ENCODE measurements at places on chromosomes 7 and 10.

DNA sequence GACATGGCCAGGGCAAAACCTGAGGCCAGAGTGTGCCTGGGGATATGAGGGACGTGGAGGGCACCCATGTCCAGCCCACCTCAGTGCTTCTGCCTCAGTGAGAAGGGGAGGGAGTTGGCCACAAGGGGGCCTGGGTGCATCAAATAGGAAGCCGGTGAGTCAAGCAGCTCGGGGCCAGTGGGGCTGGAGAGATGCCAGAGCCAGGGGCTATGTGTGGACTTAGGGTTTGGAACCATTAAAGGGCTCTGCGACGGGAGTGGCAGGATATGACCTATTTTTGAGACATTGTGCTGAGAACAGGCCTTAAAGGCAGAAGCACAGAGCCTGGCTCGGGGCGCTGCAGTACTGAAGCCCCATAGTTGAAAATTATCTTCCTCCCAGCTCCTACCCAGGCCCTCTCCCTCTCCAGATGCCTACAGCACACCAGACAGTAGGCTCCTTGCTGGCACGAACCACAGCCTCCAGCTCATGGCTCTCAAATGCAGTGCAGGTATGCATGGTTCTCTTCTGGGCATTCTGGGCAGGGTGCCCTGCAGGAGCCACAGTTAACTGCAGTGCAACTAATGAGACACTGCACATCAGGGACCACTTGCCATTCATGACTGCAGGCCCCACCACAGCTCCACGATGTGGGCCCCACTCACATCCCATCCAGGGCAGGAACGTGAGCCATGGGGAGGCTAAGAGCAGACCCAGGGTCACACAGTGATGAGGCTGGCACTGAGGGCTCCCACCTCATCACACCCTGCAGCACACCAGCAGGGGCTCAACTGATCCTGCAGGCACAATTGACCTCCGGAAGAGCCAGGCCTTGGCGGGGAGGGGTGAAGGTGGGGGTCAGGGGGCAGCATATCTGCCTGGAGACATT is 7.2 kb upstream of the PGAM2 start:
- peak; percentile 52 for DNase-seq

- DNase-seq: no peak
Measured at GRCh38 chr7:12162415-12163113, 48.5 kb upstream of the TMEM106B start.

- DNase-seq: no peak
Measured at GRCh38 chr10:19833170-19833824, 17.1 kb downstream of the PLXDC2 start.

- DNase-seq: no peak
Measured at GRCh38 chr10:97913614-97914013, 64.0 kb downstream of the GOLGA7B start.

GRCh38 chr7:66958538-66959350 is 36.6 kb downstream of the SBDS start:
- no peak for DNase-seq

DNA sequence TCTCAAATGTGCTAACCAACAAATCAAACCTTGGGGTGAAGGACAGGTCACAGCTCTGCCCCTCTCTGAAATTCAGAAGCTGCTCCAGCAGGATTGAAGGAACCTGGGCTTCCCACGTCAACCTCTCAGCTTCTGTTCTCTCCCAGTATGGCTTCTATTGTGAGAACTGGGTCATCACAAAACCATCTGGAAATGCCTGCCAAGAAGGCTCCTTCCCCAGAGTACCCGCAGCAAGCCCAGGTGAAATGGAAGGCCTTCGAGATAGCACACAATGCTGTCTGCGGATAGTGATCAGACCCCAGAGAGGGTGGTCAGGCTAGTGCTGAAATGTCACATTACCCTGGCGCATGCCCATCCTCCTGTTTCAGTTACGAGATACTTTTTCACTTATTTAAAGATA is 16.4 kb upstream of the PROSER2 start:
- no peak for DNase-seq

DNA sequence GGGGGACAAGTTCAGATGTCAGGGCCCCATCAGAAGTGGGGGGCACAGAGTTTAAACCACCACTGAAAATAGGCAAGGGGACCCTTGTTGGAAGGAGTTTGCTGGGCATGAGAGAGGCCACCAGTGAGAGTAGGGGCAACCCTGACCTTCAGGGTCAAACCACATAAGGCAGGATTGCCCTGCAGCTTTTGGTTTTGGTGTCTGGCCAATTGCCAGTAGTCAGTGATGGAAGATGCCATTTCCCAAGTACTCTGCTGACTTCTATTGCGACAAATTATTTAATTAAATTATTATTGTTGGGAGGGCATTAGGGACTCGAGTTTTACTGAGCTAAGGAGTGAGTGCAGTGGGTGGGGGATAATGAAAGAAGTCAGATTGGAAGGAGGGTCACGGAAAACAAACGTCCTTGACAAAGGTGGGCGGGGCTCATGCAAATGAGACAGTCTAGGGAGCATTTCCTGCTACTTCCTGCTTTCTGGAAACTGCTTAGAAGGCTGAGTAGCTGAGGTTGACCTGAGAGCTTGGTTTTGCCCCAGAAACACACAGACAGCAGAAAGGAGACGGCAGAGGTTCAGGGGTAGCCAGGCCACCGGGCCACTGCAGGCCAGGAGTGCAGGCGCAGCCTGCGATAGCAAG is 74.2 kb upstream of the ANLN start:
- DNase-seq: no peak

DNA sequence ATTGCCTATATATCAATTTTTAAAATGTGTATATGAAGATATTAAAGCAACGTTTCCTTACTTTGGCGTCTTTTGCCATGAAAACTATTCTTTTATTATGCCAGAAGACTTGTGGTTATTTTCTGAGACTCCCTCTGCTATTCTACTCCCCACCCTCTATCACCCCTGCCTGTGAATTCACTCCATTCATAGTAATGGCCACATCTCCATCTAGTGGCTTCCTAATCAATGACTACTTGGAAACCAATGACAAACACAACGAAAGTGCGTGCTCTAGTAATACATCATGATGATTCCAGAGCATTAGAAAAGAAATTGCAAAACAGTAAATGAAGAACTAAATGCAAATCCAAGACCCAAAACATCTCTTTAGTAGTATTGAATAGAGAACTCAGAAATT is 186.7 kb upstream of the HGF start:
- DNase-seq: no peak

DNA sequence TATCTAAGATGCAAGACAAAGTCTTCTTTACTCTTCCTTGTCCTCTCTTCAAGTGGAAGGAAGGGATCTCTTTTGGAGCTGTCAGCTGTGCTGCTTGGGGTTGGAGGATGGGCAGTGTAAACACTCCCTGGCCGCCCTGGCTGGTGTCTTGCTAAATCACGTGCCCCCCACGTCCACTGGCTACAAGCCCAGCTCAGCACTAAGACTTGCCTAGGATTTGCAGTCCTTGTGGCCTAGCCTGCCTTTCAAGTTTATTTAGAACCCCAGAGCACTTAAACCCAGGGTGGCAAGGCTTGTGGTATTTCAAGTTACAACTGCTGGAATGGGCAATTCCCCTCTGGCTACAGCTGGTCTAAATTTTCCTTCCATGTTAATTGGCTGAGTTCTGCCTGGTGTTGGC is 272.4 kb upstream of the MYO3A start:
- DNase-seq: no peak

GRCh38 chr7:81831883-81832282 is 62.0 kb upstream of the HGF start:
- no peak for DNase-seq

- DNase-seq: no peak
Measured at GRCh38 chr10:34567659-34568253, 247.3 kb downstream of the PARD3 start.

- DNase-seq: peak; percentile 27
Measured at GRCh38 chr10:48551861-48552591, 52.8 kb downstream of the ARHGAP22 start.

DNA sequence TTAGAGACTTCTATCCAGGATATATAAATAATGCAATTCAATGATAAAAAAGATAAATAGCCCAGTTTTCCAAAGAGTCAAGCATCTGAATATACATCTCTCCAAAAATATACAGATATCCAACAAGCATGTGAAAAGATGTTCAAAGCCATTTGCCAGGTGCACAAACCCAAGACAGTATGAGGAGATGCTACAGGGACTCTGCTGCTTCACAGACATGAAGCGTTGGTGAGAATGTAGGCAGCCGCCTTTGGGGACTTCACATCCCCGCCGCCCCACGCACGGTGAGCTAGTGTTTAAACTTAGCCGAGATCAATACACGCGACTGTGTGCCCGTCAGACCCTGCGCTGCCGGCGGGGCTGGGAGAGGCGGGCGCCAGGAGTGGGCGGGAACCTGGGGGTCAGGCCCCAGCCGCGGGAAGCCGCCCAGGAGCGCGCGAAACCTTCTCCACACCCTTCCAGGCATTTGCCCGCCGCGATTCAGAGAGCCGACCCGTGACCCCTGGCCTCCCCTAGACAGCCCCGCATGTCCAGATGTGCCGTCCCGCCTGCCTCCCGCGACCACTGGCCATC is 927 bp upstream of the ALOX5 start:
- peak; percentile 8 for DNase-seq

DNA sequence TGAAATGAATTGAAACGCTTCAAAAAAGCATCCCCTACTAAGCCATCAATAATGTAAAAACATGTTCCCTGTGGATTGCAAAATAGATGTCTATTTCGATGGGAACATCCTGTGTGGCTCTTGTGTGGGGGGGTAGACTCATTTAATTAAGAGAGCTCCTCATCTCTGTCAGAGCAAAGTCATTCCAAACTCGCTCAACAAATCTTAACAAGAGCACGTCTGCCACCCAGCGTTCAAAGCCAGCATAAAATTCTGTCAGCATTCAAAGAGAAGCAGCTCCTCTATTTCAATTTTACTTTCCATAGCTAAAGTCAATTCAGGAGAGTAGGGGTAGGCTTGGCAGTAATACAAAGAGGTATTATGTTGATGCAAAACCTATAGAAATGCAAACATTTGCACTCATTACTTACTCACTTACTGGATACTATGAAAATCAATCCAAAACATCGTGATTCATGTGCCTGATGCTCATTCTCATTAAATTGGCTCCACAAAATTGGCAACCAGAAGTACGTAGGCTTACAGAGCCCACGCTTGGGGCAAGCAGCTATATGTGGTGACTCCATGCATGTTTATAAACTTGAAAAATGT is 114.9 kb downstream of the IPMK start:
- DNase-seq: peak; percentile 48

DNA sequence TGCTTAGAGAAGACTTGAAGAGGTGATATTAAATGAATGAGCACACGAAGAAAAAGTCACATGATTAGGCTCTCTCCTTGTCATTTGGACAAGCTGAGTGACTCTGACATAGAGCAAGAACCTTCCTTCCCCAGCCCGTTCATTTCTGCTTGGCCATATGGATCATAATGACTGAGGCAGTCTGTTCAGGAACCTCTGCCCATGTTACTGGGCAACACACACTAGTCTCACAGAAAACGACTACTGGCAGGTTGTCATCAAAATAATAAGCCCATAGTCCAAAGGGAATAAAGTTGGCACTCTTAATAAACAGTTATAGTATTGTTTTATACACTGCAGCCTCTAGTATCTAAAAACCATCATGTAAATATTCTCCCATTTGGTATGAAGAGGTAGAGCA is 635.0 kb downstream of the REEP3 start:
- no peak for DNase-seq

- peak; percentile 46 for DNase-seq
Measured at GRCh38 chr7:150323682-150324372, 482 bp upstream of the ACTR3C start.

GRCh38 chr10:69409176-69409495 is 7.6 kb downstream of the TACR2 start:
- DNase-seq: no peak

GRCh38 chr10:11274452-11274851 is 256.8 kb downstream of the CELF2 start:
- no peak for DNase-seq

DNA sequence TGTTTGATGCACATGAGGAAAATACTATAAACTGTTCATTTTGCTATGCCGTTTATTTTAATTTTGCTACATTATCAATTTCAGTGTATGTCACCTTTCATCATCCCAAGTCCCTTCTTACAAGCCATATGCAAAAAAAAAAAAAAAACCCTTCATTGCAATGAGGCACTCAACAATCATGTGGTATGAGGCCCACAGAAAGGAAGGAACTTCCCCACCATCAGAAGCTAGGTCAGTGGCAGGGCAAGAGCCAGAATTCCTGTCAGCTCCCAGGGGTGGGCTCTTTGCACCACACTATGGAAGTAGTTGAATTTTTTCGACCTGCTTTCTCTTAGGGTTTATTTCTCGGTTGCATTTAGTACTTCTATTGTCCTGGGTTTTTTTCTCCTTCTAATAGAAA is 75.4 kb downstream of the NOC3L start:
- DNase-seq: no peak

DNA sequence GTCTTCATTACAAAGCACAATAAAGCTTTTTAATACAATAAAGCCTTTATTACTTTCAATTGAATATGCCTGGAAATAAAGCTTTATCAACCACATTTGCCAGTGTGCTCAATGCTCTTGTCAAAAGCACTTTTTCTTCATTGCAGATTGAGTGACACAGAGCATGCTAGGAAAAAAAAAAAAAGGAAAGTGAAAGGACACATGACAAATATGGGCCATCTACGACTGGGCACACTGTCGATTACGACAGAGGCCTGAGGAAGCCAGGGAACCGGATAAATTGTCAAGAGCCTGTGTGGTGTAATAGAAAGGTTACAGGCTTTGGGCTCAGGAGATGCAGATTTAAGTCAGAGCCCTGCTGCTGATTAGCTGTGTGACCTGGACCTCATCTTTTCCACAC is 84.8 kb upstream of the LRGUK start:
- DNase-seq: no peak

- DNase-seq: no peak
Measured at GRCh38 chr10:118173296-118173695, 126.6 kb upstream of the RAB11FIP2 start.

GRCh38 chr10:71553432-71553831 is 156.7 kb downstream of the CDH23 start:
- DNase-seq: no peak

Data from NCI-H1092 (cell line).